ENCODE measurements at places on chromosomes 7 and 10.
A peak's percentile ranks its signal among the peaks of the same experiment; 100 is the strongest.

DNA sequence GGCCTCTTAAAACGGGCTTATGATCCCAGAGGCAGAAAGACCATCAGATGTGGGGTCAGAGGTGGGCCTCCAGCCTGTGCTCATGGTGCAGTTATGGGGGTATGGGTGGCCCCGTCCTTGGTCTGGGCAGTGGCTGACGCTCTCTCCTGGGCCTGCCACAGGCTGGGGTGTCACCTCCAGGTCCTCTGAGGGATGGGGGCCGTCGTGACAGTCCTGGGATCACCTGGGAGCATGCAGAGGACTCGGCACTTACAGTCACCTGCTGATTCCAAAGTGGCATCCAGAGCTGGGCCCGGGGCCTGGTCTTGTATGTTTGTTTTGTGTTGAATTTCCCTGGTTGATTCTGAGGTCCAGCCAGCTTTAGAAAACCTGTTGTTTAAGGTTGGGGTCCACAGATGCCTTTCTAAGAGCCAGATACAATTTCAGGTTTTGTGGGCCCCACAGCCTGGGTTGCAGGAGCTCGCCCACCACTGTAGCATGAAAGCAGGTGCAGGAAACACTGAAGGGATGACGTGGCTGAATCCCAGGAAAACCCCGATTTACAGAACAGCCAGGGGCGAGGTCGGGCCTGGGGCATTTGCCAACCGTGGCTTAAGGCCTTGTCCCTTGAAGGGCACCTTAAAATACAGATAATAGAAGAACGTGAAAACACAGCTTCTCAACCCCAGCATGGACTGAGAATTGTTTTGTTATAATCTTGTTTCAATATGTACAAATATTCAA, 170.7 kb upstream of the PPP2R2D start:
- DNase-seq = no peak

GRCh38 chr10:98242823-98243222, 25.2 kb downstream of the LOXL4 start:
- DNase-seq = no peak

GRCh38 chr7:133070562-133070961, 11.3 kb downstream of the CHCHD3 start:
- no peak for DNase-seq

GRCh38 chr7:126727930-126728391, 524.8 kb downstream of the GRM8 start:
- peak; percentile 27 for DNase-seq

DNA sequence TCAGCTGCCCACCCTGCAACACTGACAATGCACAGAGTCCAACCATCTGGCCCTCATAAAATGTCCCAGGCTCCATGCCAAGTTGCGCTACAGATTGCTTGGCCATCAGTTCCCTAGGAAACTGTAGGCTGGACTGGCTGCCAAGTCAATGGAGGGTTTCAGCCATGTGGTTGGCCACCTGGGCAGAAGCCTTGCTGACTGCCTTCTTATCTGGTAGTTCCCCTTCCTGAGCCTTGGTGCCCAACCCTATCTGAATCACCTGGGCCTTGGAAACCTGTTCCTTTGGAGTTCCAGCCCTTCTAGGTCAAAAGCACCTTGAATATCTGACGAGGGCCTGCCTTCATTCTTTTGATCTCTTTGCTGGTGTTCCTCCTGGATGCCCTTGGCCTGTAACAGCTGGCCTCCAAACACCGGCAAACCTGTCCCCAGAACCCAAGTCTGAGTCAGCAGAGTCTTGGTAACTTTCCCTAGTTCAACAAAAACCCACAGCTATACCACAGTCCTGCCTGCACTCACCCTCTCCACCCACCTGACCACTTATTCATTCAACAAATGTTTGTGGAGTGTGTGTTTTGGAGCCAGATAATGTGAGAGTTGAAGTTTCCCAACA, 37.4 kb upstream of the KDM7A start:
- DNase-seq = no peak

DNA sequence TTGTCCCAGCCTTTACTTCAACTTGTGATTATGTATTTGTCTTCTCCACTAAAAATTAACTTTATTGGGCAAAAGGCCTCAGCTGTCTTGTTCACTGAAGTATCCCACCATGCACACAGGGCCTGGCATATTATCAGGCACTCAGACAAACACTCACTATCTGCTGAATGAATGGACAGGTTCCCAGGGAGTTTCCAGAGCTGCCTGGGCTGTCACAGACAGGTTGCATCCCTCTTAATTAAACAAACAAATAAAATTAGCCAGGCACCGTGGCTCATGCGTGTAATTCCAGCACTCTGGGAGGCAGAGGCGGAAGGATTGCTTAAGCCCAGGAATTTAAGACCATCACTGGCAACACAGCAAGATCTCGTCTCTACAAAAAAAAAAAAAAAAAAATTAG, 1.5 kb upstream of the TSPAN14 start:
- DNase-seq = no peak

DNA sequence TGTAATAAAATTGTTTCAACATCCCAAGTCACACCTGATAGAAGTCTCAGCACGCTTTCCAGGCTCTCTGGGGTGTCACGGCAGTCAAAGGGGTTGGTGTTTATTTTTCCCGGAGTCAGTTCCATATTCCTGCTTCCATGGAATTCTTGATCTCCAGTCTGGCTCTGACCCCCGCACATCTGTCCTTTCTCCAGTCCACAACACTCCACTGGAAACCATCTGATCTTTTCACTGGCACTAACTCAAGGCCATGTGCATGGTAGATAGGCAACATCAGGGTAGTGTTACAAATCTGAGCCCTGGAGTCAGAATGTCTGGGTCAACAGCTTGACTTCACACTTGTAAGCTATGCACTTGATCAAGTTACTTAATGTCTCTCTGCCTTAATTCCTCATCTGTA, 176.2 kb downstream of the WDR11 start:
- no peak for DNase-seq

GRCh38 chr7:75033064-75033463, 40.5 kb downstream of the RCC1L start:
- no peak for DNase-seq

GRCh38 chr7:110591341-110591740, 499.6 kb upstream of the LRRN3 start:
- DNase-seq = no peak

DNA sequence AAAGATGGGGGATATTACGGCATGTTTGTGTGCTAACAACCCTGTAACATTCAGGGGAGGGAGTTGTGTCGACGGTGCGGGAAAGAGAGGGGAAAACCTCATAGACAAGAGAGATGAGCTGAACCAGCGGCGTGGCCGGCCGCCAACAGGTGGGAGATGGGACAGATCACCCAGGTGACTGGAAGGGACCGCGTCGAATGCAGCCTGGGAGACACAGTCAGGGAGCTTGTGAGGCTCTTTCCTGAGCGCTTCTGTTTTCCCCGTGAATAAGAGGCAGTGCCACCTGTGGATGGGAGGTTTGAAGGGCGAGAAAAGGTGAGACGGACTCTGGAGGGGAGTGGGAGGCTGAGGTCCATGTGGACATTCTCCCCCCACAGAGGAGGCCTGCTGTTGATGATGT, 9.9 kb upstream of the PRKAG2 start:
- no peak for DNase-seq

GRCh38 chr10:74120911-74121310, 29.7 kb downstream of the AP3M1 start:
- no peak for DNase-seq

GRCh38 chr10:31528831-31529230, 209.8 kb downstream of the ZEB1 start:
- DNase-seq = no peak

DNA sequence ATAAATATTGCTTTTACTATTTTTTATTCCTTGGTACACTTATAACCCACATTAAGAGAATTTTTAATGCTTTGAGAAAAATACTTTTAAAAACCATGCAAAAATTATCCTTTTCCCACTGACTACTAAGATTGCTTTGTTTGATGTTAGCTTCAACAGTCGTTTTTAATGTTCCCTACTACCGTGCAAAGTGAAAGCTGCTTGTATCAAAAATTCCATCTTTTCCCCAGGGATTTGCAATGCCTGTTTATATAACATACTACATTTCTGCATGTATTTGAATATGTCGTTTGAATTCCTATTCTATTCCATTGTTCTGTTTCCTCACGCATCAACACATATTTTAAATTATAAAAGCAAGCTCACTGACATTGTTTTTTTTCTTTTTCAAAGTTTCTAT, 54.4 kb downstream of the TFPI2 start:
- DNase-seq = no peak

DNA sequence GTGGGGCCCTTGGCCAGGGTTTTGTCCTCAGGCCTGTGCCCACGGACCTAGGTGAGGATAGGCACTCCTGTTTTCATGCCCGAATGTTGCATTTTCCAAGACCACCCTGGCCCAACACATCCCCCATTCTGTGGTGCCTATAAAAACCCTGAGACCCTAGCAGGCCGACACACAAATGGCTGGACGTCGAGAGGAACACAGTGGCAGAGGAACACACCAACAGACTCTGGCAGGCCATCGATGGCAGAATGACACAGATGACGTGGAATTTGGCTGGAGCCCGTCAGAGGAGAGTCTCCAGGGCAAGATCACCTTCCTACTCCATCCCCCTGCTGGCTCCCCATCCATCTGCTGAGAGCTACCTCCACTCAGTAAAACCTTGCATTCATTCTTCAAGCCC, 898.8 kb downstream of the ANKRD7 start:
- DNase-seq = no peak

- DNase-seq = no peak
These were observed 14.1 kb upstream of the DDIT4 start for GRCh38 chr10:72259491-72260238.

- DNase-seq = peak; percentile 30
These were observed 686.5 kb downstream of the LRMDA start for GRCh38 chr10:76117949-76118348.

DNA sequence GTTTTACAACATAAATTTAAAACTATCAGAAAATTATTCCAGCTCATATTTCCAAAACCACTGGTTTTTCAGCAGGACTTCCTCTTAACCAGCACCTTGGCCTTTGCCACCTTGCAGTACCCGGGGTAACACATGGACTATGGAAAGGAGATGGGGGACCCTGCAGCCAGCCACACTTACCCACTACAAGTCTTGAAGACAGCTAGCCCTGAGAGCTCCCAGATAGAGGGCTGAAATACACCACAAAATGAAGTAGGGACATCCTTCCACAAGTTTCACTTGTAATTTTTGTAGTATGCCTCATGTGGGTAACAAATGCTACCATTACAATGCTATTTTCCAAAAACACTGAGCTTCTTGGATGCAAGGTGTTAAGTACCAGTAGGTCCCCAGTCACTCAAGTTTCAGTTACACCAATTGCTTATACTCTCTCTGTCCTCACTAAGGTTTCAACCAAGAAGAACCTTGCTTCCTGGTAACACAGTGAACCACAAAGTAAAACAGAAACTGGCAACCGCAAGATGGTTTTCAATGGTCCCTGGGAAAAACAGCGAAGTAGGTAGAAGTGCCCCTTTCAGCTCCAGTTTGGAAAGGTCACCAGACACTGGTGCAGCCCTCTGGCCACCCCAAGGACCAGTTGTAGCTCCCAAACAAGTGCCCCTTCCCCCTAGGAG, 110.9 kb downstream of the SGMS1 start:
- no peak for DNase-seq

- no peak for DNase-seq
These were observed 12.3 kb upstream of the ELN start for GRCh38 chr7:74015670-74016069.

DNA sequence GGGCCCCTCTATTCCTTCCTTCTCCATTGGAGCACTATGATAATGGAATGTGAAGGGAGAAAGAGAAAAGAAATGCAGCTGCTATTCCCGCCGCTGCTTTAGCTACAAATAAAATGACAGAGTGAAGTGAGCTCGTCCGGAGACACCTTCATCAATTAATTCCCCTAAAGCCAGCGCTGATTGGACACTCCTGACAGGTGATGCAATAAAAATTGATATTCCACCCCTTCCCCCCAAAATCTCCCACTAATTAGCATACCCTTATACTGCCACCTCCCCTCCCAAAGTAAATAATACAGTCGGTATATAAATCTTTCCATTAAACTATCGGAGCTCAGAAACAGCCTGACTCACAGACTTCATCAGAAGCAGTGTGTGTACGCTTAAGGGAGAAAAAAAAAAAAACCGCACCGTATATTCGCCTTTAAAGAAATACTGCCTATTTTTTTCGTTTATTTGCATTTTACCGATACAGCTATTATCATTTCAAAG, 7.3 kb downstream of the SKIDA1 start:
- DNase-seq = no peak

DNA sequence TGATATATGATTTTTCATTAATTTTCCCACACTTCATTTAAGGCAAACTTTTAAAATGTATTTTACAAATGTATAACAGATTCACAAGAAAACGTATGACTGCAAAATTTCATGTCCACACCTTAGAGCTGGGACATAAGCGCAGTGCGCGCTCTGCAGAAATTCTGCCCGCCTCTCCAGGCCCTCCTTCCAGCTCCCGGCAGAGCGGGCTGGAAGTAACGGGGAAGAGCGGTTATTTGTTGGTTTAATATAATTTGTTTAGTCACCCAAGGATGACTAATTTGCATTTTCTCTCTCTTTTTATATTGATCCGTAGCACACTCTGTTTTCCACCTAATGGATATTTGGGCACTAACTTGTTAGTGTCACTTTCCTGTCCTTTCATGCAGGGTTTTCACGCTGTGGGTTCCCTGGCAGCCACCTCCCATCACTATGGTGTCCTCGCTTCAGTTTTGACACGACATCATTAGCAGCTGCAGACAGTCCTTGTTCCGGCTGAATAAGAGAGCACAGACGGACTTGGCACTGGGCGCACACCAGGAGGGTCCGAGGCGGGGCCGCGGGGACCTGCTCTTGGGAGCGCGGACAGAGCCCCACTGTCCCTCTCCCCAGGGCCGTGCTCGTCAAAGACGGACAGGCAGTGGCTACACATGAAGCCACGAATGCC, 129.2 kb upstream of the SEC61G start:
- DNase-seq = no peak

DNA sequence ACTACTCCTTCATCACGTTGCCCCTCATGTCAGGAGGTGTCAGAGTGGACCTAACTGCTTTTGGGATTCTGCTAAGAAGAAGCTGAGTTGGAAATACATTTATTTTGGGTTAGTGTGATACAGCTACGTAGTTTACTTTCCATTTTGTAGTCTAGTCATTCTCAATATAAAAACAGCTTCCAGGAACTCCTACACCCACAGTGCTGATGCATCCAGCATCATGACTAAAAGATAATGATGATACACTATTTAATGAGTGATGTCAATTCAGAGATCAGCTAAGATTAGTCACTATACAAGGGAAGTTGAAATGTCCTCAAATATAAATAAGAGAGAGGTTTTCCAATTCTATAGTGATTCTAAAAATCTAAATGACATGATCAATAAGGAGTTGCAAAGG, 264.2 kb upstream of the SLC26A5 start:
- no peak for DNase-seq

- DNase-seq = no peak
These were observed 102.0 kb downstream of the GRK5 start for GRCh38 chr10:119309423-119309770.

GRCh38 chr10:25047088-25047487, 30.7 kb downstream of the THNSL1 start:
- no peak for DNase-seq

GRCh38 chr10:15469111-15469510, 98.0 kb upstream of the FAM171A1 start:
- no peak for DNase-seq
